Activated naive CD4-positive, alpha-beta T cell (primary cell): ENCODE measurements at places on chromosomes 7 and 10.

DNA sequence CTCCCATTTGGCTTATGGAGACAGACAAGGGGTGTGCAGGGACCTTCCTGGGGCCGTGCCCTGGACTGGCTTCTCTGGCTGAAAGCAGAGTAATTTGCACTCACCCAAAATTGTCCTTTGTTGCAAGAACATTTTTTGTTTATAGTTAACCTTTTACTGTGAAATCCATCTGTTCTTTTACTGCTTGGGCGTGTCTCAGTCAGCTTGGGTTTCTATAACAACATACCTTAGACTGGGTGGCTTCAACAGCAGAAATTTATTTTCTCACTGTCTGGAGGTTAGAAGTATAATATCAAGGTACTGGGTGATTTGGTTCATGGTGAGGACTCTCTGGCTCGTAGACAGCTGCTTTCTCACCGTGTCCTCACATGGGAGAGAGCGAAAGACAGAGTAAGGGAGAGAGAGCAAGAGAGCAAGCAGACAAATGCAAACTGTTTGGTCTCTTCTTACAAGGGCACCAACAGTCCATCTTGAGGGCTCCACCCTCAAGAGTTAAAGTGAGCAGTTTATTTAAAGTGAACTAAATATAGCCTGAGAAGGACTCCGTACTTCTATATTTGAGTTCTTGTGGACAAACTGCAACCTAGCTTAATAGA lies 131.0 kb upstream of the NPY start:
- no peak for DNase-seq

DNA sequence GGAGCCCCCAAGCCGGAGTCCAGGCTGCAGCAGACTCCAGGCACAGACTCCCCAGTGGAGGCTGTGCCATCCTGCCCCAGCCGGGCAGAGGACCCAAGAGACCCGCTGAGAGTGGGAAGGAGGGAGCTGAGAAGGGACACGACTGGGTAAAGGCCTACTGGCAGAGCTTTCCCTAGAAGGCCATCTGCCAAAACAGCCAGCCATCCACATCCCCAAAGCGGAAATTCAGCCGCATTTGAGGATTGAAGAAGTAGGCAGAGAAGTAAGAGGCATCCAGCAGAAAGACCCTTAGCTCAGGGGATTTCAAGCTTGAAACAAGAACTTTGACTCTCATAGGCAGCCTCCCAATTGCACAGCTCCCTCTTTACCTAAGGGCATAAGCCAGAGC lies 857 bp downstream of the CPXM2 start:
- DNase-seq = no peak

- DNase-seq = no peak
Observed at GRCh38 chr10:75771606-75772005, 340.2 kb downstream of the LRMDA start.

GRCh38 chr10:122814493-122814892 lies 31.2 kb downstream of the CUZD1 start:
- DNase-seq = no peak

- DNase-seq = no peak
Observed at GRCh38 chr10:49741108-49741995, 20.8 kb downstream of the OGDHL start.

DNA sequence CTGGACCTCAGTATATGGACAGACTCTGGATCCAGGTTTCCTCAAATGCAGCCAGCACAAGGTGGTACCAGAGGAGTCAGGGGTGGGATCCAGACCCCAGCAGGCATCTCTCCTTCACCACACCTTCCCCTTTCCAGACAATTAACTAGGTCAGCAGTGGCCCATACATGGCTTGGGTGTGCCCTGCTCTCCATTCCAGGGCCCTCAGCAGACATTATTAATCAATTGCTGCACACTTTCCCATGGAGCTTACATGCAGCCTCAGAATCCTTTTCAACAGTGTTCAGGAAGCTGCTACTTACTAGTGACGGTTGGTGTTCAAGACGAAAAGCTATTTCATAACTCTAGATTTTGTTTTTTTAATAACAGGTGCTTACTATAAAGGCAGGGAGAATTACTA lies 6.0 kb downstream of the COL13A1 start:
- no peak for DNase-seq

DNA sequence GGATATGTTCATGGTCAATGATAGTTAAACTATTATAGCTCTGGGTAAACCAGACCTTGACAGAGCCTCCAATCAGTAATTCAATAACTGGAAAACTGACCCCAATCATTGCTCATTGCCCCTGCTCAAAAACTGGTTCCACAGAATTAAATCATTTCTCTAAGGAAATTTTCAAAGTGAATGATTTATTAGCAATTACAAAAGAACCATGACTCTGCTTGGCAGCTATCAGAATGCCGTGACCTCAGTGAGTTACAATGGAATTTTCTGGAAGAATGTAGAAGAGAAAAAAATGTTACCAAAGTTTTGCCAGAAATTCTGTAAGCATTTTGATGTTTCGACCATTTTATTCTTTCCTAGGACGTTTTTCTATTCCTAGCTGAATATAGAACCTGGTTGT lies 106.8 kb upstream of the APBB1IP start:
- DNase-seq = no peak

DNA sequence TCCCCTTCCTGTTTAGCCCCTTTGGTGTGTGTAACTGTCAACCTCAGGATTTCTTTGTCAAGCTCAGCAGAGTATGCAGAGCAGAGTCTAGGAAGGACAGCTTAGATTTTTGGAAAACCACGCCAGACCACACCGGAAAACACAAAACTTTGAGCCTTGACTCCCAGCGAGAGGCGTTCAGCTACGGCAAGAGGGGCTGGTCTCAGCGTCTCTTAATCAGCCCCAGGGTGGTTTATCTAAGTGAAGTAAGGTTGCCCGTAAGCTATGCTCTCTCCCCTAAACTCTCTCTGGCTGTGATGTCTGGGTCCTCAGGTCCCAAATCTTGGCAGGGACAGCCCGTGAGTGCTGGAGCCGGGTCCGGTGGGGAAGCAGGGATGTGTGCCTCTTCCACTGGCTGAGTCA lies 230.9 kb downstream of the KLF6 start:
- DNase-seq = no peak

- peak; percentile 52 for DNase-seq
Observed at GRCh38 chr10:72337039-72337629, 17.6 kb downstream of the DNAJB12 start.

DNA sequence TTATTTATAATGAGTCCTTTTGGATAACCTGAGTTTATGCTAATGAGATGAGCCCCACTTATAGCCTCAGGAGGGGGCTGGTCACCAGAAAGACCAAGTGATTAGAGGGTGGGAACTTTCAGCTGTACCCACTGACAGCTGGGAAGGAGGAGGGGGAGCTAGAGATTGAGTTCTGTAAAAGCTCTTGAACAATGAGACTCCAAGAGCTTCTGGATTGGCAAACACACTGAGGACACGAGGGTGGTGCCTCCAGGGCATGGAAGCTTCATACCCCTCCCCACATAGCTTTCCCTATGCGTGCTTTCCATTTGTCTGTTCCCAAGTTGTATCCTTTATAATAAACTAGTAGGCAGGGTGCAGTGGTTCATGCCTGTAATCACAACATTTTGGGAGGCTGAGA lies 20.3 kb downstream of the MRPS24 start:
- DNase-seq = no peak

DNA sequence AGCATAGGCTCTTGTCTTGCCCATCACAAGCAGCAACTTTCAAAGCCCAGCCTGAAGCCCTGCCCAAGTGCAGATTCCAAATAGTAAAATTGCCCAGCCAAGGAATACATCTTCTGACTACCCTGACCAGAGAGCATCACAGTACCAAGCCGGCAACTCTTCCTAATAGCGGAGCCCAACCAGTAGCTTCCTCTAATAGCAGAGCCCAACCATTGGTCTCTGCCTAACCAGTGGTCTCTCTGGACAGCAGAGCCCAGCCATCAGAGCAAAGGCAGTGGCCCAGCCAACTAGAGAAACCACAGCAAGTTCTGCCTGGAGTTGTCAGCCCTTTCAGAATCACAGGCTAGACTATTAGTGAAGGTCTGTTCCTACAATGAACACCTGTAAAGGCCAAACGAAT lies 285.6 kb downstream of the HGF start:
- DNase-seq = no peak

- DNase-seq = no peak
Observed at GRCh38 chr7:88046839-88047573, 113.0 kb downstream of the ADAM22 start.
